Activated CD4-positive, CD25-positive, alpha-beta regulatory T cell treated with anti-CD3 and anti-CD28 coated beads, Interleukin-2, amount 50 U/mL, for 72 hours (primary cell): ENCODE measurements at places on chromosomes 3 and 15.

- DNase-seq, result no peak
Observed at GRCh38 chr15:29820394-29821154, 1.7 kb downstream of the TJP1 start.

GRCh38 chr15:75200765-75201615 lies 692 bp upstream of the C15orf39 start:
- no peak for DNase-seq

- DNase-seq, result no peak
Observed at GRCh38 chr3:71680603-71681002, 44.6 kb downstream of the EIF4E3 start.

DNA sequence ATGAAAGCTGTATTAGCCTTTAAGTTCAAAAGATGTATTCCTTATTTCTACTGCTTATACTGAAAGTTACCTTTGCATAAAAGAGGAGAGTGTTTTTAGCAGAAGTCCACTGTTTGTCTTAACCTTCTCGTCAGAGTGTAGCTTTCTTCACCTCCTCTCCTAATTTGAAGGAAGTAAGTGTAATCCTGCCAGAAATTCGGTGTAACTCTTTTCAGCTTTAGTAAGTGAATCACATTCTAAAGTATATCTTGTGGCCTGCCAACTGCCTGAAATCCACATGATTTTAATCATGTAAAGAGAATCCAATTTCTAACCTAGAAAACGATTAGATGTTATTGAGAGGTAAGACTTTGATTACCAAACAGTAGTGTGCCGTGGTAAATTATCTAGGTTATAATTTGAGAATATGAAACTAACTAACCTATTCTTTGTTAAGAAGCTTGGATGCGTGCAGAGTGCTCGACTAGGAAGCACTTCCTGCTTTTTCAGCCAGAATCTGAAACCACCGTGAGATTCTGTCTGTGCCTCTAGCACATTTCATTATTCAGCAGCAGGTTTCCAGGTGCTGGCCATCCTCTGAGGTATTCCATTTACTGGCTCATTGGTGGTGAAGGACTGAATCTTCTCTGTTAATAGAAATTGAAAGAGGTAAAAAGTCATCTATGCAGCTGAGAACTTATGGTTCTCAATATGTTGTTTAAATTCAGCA lies 7.5 kb downstream of the GYG1 start:
- no peak for DNase-seq

GRCh38 chr3:149833241-149833640 lies 20.2 kb downstream of the RNF13 start:
- no peak for DNase-seq

GRCh38 chr3:189966843-189967242 lies 153.9 kb downstream of the P3H2 start:
- DNase-seq, result no peak

DNA sequence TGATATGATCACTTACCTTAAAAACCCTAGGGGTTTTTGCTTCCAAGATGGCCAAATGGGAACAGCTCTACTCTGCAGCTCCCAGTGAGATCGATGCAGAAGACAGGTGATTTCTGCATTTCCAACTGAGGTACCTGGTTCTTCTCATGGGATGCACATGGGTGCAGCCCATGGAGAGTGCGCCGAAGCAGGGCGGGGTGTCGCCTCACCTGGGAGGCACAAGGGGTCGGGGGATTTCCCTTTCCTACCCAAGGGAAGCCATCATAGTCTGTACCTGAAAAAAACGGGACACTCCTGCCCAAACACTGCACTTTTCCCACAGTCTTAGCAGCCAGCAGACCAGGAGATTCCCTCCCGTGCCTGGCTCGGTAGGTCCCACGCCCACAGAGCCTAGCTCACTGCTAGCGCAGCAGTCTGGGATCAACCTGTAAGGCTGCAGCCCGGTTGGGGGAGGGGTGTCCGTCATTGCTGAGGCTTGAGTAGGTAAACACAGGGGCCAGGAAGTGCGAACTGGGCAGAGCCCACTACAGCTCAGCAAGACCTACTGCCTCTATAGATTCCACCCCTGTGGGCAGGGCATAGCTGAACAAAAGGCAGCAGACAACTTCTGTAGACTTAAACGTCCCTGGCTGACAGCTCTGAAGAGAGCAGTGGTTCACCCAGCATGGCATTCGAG lies 78.6 kb downstream of the CTNNB1 start:
- no peak for DNase-seq

- no peak for DNase-seq
Observed at GRCh38 chr3:54549607-54550220, 378.1 kb downstream of the LRTM1 start.

DNA sequence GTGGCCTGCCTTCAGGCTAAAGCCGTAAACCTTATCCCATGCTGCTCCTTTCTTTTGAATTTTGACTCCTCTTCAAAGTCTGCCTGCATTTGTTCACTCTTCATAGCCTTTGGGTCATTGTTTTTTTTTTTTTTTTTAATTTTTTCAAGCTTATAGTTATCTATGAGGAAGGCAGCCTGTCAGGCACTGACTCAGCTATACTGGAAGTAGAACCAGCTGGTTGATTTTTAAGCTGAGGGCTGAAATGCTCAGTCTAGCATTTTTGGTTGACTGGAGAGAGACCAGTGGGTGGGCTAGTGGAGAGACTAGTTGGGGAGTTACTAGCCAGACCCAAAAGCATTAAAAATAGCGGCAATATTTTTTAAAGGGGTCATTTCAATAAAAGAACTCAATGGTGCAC lies 44.1 kb downstream of the C3orf20 start:
- no peak for DNase-seq

- no peak for DNase-seq
Observed at GRCh38 chr15:65051266-65051665, 6.1 kb downstream of the SLC51B start.

DNA sequence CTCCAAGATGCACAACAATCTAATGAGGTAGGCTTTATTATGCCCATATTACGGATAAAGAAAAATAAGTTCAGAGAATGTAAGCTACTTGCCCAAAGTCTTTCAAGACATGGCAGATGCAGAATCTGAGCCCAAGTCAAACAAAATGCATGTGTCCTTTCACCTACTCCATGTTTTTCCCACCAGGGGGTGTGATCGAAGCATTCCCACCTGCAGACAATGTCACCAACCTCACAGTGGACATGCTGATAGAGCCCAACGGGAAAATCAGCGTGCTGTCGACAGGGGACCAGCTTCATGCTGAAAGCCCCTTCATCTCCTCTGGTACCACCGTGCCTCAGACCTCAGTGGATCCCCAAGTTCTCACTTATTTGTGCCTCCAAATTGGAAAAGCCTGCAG lies 99.8 kb upstream of the C15orf61 start:
- DNase-seq, result no peak
